Cortex of kidney (tissue), 1 donor: ENCODE measurements at places on chromosomes 5 and 9.

GRCh38 chr9:91536211-91536691, 112.6 kb upstream of the NFIL3 start:
- no peak for DNase-seq

DNA sequence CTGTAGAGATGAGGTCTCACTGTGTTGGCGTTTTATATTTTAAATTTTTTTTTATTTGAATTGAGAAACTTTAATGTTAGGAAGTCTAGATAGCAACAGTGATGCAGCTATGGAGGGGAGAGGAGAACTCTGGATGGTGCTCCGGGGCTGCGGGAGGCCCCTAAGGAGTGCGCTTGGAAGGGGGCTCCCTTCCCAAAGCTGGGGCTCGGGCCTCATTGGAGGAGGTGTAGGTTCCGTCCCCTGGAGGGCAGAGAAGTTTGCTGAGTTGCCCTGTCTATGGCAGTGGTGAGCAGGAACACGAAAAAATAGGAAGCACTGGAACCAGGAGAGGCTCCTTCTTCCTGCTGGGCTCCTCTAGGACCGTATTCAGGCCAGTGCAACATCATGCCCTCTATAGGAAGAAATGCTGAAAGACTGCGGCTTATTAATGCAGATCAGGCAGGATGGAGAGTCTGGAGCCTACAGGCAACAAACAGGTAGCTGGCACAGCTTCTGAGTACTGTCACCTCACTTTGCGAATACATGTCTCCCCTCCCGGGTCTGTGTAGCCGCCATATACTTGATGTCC, 16.1 kb downstream of the AHRR start:
- no peak for DNase-seq

GRCh38 chr9:6733831-6734230, 23.9 kb upstream of the KDM4C start:
- DNase-seq, result no peak

DNA sequence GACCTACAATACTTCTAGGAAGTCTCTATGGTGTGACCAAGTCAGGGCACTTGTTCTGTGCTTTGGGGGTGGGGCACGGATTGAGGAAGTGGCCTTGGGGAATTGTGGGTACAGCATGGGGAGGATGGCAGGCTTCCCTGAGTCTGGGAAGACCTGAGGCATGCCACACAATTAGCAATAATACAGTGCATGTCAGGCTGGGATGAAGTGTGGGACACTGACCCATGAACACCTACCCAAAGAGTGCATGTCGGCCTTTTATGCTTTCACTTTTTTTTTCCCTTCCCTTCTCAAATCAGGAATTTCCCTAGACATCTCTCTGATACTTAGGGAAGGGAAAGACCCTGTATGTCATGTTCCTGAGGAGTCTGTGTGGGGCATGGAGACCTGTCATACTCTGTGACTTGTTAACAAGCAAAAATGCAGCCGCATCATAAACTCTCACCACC, 146.4 kb downstream of the PALM2AKAP2 start:
- no peak for DNase-seq

DNA sequence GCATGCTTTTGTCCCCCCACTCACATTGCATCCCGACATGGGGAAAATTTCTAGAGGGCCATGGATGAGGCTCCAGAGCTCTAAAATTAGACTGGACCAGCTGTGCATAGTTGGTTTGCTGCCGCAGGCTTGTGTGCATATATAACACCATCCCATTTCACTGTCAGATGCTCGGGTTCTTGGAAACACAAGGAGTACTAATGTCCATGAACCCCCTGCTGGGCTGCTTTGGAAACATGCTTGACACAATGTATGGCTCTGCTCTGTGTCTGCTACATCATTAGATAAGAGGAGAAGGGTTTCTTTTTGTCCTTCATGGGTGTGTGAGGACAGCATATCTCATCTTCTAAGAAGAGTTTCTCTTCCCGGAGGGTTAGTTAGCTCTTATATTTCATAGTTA, 292.1 kb upstream of the RORB start:
- no peak for DNase-seq

DNA sequence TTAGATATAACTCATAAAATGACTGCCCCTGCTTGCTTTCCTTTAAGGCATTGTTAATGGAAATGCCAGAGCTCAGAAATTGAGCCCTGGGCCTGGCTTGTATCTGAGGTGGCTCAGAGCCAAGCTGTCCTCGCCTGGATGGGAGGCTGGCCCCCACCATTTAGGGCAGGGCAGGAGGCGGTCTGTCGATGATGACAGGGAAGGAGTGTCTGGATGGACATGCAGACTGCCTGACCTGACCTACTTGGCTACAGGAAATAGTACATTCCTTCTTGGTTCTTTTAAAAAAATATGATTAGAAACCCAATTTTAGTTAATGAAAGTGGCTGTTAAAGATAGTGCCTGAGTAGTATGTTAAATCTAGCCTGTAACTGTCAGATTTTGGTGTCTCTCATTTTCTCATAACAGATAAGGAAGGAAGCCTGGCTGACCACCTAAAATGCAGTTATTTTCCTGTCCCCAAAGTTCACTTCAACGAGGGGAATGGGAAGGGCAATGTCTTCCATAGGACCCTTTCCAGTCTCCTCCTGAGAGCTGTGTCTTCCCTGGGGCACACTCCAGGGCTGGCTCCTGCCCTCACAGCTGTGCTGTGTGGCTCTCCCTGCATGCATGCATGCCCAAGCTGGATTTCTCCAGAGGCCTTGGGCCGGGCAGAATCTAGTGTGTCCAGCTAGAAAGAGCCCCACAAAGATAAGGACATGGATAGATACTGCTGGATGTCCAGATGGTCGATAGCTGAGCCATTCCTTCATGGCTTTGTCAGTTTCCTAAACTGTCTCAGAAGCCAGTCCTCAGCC, 42.3 kb downstream of the MACROH2A1 start:
- DNase-seq, result no peak

DNA sequence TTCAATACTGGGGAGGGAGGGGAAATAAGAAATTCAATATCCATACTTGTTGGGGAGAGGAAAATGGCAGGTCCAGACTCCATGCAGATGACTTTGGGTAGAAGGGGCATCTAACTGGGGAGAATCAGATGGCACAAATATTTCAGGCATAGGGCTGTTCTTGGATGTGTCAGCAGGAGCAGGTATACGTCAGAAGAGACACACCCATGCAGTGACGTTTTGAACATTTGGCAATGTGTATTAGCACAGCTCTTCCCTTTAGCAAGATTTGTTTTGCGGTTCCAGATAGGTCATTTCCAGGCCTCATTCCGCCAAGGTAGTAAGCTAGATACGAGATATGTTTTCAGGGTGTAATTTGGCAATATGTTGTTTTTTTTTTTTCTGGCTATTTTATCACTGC, 187.2 kb upstream of the CDH10 start:
- DNase-seq, result no peak

DNA sequence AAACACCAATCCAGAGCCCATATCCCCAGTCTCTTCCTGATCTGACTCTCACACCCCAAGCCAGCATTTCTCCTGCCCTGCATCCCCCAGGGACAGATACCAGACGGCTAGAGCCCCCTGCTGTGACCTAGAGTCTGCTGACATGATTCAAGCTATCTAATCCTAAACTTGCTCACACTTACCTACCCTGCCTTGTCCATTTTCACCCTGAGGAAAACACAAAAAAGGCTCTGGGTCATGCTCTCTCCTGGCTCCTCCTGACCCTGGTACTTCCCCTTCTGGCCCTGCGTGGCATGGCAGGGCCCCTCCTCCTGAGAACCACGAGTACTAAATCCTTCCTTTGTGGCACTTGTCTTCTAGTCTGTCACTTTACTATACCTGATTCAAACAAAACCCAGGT, 2.8 kb upstream of the ARRDC1 start:
- DNase-seq, result no peak

- DNase-seq, result no peak
Observed at GRCh38 chr5:61397937-61398336, 65.9 kb downstream of the ZSWIM6 start.

- DNase-seq, result no peak
Observed at GRCh38 chr5:14976486-14976885, 104.9 kb upstream of the ANKH start.

DNA sequence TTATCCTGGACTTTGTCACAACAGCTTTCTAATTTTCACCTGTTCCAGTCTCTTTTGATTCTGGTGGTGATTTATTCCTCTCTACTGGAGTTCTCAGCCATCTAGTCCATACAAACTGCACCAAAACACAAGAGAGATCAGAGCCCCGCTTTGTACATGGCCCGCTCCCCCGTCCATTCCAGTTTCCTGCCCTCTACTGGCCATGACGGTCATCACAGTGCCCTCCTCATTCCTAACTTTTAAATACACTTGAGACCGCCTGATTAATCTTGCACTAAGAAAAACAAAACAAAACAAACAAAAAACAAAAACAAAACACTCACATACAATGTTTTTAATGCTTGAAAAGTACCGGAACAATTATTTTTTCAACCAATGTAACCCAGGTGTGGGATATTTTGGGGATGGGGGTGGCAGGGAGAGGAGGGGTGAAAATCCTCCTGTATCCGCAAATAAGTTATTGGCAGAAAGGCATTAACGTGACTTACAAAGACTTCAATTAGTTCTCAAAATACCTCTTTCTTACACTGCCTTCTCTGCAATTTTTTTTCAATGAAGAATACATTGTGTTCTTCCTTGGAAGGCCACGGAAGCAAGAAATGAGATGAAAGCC, 84.8 kb upstream of the PAM start:
- DNase-seq, result no peak

- no peak for DNase-seq
Observed at GRCh38 chr5:1118231-1118698, 6.4 kb upstream of the SLC12A7 start.

DNA sequence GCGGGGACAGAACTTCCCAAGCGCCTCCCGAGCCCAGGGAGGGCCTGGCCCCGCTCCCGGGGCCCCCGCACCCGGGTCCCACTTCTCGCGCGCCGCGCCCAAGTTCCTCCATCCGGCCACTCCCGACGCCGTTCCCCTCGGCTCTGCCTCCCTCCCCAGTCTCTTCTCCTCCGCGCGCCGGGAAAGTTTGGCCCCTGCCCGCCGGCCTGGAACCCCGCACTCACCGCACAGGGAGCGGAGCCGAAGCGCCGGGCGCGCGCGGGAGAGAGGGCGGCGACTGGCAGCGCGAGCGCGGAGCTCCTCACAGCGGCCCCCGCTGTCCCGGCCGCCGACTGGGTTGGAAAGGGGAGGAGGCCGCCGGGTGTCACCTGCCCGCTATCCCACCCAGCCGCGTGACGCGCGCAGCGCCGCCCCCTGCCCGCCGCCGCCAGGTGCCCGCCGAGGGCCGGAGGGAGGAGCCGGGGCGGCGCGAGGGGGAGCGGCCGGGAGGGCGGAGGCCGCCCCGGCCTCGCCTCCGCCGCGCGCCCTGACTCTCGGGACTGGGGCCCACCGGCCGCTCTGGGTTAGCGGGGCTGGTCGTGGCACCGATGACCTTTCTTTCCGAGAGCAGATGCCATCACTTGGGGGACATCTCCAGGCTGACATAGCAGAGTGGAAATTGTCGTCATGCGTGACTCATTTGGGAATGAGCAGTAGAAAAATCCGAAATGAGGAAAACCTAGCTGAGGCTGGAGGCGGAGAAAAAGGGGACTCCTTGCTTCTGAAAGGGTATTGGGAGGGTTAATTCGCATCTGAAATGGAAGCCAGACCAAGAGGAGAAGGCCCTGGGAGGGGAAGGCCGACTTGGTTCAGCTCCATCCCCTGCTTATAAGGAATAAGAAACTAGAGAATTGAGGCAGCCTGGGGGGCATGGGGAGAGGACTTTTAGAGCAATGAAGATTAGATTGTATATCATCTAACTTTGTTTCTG, at the start of gene ELOVL7:
ELOVL7 (minus strand) TSS at position 334 of the 970 bp plus-strand sequence. CDS start 56,872 bp downstream, outside the sequence.
- DNase-seq, result no peak

- DNase-seq, result no peak
Observed at GRCh38 chr5:122321921-122322320, 9.9 kb downstream of the SNCAIP start.

GRCh38 chr9:136902259-136902821, 16.0 kb downstream of the TRAF2 start:
- no peak for DNase-seq
